AML-193 (cell line): ENCODE measurements at places on chromosomes 4 and X.

DNA sequence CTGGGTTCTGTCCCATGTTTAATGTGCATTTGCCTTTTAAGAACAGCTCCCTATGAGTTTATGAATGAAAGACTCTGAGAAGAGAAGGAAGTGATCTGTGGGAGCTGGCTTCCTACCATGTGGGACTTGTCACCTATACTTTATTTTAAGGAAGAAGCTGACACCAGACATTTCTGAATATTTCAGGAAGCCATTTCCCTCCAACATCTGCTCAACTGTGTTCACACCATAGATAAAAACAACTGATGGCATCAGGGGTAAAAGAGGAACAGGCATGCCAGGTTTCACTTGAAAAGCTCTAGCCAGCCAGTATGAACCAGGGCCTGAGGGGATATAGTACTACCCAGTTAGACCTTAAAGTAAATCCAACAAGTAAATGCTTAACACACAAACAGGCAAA, 116.0 kb downstream of the COL4A6 start:
- peak; percentile 28 for DNase-seq

- DNase-seq: peak; percentile 24
These were observed 54.4 kb upstream of the HS3ST1 start for GRCh38 chr4:11483046-11483445.

DNA sequence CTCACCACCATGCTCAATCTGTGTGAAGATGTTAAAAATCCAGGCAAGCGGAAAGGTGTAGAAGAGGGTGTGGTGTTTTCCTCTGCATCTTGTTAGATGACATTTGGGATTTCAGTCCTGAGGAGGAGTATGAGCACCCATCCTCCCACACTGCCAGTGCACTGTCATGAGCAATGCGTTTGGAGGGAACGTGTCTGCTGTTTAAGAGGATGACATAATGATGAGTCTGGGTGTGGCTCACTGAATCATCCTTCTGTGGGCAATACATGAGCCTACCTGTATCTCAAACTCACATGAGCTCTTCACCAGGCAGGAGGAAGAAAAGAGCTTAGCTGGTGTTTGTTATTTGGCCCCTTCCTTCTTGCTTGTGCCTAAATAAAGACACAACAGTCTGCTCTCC, 67.9 kb upstream of the ARX start:
- no peak for DNase-seq

DNA sequence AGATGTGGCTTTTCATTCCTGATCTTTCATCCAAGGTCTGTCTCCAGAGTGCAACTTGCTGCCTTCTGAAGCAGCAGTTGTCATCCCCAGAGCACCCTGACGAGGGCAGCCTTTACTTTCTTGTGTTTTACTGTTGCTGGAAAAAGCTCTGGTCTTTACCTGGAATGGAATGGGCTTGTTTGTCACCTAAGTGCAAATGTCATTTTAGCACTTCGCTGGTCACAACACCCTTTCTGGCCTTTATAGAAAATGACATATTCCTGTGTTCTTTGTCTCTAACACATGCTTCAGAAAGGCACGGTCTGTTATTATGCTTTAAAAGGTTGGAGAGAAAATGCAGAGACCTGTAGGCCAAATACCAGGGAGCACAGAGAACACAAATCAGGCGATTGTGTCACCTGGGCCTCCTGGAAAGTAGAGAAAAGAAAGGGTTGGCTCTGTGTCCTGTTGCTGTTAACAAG, 332.7 kb upstream of the IGFBP7 start:
- DNase-seq: peak; percentile 2

DNA sequence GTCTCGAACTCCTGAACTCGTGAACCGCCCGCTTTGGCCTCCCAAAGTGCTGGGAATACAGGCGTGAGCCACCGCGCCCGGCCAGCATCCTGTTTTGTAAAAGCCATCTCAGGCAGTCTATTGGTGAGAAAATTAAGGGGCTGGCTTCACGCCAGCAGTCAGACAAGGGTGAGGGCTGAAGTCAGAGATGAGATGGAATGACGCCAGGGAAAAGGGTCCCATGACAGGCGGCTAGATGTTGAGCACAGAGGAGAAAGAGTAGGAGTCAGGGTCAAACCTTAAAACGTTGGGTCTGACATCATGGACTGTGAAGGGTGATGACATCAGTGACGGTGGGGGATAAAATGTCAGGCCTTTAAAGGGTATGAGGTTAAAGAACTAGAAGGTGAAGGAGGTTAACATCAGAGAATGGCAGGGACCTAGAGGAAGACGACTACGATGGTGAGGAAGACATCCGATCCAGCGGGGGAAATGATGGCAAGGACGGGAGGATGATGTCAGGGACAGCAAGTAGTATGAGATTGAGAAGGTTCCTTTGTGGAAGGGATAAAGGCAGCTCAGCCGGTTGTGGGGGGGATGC, 504 bp upstream of the RBM3 start:
- no peak for DNase-seq

DNA sequence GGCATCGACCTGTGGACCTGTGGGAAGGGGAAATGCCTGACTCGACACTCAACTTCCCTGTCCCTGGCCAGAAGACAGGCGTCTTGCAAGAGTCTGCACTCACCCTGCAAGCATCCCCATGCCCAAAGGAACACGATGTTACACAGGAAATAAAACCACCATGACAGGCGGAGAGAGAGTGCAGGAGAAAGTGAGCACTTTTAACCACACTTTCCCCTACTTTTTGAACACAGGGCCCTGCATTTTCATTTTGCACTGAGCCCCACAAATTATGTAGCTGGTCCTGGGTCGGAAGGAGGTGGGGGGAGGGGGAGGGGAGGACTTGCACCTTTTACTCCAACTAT, 13.8 kb upstream of the MAN2B2 start:
- DNase-seq: no peak

GRCh38 chr4:1808851-1809753, 16.0 kb downstream of the FGFR3 start:
- DNase-seq: no peak

DNA sequence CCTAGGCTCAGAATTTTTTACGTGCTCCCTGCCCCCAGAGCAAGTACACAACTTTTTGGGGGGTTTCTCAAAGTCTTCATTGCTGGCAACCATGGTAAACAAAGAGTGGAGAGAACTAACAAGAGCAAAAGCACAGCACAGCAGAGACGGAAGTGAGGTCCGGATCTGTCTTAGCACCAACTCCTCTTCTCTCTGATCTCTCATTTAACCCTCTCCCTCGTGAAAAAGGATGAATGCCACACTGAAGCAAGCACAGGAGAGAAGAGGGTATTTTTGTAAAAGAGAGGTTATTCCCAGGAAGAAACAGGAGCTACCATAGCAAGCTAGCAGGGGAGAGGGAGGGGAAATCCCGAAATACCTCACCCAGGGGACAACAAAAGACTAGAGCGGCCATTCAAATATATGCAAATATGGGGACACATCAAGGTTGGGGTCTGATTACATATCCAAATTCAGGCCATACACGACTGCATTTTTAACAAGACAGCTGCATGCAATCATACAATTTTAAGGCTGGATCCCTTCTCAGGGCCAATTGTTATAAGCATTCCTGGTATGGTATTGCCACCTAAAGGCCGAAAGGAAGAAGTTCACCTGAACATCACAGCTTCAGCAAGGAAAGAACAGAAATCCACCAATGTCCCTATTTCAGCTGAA, 46.6 kb downstream of the CD40LG start:
- DNase-seq: no peak

GRCh38 chr4:110660755-110661154, 37.9 kb upstream of the PITX2 start:
- no peak for DNase-seq

GRCh38 chr4:40114206-40114605, 57.6 kb downstream of the N4BP2 start:
- DNase-seq: no peak

DNA sequence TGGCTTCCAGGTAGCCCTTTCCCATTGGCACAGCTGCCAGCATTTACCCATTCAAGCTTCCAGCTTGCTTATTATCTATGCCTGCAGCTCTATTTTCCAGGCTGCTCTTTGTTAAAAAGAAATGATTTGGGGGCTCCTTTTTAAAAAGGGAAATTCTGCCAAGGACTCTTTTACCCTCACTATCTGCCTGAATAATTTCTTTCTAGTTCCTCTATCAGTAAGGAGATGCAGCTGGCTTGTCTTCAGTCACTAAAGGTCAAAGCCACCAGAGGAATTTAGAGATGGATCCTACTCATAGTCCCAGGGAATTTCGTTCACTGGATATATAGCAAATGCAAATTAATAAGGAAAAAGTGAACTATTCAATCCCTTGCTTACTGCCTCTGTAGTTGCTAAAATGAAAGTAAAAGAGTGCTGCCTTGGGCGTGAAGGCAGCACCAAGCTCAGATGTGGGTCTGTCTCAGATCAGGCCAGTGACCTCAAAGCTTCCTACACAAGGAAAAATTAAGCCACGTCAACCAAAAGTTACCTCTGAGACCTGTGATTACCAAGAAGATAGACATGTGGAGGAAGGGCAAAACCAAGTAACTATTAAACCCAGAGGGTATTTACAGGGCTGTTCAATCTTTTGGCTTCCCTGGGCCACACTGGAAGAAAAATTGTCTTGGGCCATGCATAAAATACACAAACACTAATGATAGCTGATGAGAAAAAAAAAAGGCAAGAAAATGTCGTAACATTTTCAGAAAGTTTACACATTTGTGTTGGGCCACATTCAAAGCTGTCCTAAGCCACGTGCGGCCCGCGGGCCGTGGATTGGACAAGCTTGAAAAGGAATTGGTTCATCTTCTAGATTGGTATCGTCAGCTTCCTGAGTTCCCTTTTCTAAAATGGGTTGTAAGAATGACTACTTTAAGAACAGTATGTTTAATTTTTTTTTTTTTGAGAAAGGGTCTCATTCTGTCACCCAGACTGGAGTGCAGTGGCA, 5.3 kb downstream of the ARSF start:
- no peak for DNase-seq

- no peak for DNase-seq
These were observed 1223.7 kb upstream of the AGA start for GRCh38 chr4:178665916-178666315.

DNA sequence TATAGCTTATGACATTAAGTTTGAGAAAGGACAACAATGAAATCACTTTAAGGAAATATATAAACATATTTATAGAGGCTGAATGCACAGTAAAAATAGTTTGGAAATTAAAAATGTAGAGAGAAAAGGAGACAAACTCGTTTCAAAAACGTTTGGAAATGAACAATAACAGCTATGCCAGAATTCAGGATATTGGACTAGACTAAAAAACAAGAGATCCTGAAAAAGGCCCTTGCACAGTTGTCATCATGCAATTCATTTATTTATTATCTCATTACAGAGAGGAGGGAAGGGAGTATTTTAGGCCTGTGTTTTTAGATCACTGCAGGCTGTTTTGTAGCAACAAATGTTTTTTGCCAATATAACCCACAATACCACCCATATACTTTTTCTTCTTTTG, 527.2 kb downstream of the ADGRL3 start:
- no peak for DNase-seq

DNA sequence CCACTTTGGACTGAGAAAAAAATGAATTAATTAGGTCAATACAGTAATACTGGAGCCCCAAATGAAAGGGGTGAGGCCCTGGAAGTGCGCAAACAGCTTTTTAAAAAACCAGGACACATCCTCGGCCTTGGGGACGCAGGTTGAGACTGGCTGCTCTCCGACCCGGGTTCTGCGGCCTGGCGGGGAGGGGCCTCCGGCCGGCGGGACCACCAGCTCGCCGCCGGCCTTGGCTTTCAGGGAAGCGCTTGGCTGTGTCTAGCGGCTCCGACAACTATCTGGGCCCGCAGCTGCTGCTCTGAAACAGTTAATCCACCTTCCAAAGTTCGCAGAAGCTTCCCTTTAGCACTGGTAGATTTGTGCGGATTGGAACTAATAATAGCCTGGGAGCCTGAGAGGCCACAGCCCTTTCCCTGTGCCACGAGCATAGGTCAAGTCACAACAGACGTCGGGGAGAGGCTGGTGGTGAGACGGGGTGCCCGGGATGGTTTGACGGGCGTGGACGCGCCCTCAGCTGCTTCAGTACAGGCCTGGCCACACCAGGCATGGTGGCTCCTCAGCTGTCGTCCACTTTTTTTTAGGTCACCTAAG, 1.1 kb upstream of the SEL1L3 start:
- no peak for DNase-seq

DNA sequence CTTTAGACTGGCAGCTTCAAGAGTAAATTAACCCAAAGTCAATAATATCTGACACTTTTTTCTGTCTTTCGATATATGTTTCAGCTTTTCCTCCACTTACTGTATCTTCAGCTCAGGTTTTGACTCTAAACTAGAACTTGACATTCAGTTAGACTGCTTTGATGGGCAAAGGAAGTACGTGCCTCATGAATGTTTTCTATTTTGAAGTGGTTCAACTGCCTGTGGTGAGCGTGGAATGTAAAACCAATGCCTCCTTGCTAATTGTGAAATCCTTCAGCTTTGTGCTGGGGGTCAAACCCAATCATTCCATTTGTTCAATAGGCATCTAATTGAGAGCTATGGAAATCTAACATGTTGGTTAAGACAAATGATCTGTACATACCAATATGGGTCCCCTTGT, 857.0 kb upstream of the HTR2C start:
- no peak for DNase-seq

DNA sequence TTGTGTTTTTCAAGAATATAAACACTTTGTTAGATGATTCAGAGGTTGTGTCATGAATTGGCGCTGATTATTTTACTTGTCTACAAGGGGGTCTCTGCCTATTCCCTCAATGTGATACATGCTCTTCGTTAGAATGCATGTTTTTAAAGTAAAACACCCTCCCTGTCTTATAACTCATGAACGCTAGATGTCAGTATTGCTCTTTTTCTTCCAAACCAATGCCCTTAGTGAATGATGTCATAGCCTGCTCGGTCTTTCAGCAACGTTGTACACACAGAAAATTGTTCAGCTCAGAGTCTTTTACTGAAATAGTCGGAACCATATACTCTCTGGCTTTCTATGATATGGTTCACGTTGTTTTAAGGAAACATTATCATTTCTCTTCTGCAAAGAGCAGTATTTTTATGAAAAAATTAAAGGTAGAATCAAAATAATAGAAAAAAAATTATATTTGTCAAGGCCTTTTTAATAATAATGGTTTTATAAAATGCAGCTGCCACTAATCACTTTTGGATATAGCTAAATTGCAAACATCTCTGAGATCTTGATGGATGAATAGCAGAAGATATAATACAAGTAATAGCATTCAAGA, 292.9 kb downstream of the TLL1 start:
- peak; percentile 70 for DNase-seq

GRCh38 chr4:166146806-166147540, 273.9 kb downstream of the TLL1 start:
- DNase-seq: no peak

- no peak for DNase-seq
These were observed 113.9 kb downstream of the CT47B1 start for GRCh38 chrX:120761810-120762209.

DNA sequence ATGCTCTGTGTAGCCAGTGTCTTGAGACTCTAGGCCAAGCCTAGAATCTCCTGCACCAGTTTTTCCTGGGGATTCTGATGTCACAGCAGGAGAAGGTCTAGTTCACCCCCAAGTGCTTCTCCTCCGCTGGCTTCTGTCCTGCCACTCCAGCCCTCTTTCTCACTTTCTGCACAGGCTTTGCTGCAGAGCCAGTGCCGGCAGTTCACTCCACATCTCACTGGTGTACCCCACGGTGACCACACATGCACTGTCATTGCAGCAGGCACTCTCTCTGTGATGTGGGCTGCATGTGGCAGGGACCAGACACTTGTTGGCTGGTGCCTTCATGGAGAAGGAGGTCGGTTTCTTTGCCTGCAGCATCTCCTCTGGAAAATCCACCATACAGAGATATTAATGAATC, 643.8 kb upstream of the GALNTL6 start:
- DNase-seq: no peak

- no peak for DNase-seq
These were observed 99.0 kb downstream of the AREG start for GRCh38 chr4:74543983-74544382.
